ENCODE measurements at places on chromosomes 3 and 15. TPM values are rescaled to one million over a fixed set of nuclear protein-coding genes. Genes with fewer than 3 reads are reported as not detected.

The ZIC4 gene
- 1.6 TPM for total RNA-seq

The PLA2G4F gene
- total RNA-seq, result not detected

The LRRC34 gene
- 3.4 TPM for total RNA-seq

- peak; percentile 13 for DNase-seq
These were observed 85.8 kb downstream of the ATP11B start for GRCh38 chr3:182879031-182879611.

The DOCK3 gene
- 0.51 TPM for total RNA-seq

- no peak for DNase-seq
These were observed 82.6 kb downstream of the PDZRN3 start for GRCh38 chr3:73542136-73542535.

The RLBP1 gene
- total RNA-seq, result not detected

The ZPLD1 gene
- total RNA-seq, result 0.22 TPM

DNA sequence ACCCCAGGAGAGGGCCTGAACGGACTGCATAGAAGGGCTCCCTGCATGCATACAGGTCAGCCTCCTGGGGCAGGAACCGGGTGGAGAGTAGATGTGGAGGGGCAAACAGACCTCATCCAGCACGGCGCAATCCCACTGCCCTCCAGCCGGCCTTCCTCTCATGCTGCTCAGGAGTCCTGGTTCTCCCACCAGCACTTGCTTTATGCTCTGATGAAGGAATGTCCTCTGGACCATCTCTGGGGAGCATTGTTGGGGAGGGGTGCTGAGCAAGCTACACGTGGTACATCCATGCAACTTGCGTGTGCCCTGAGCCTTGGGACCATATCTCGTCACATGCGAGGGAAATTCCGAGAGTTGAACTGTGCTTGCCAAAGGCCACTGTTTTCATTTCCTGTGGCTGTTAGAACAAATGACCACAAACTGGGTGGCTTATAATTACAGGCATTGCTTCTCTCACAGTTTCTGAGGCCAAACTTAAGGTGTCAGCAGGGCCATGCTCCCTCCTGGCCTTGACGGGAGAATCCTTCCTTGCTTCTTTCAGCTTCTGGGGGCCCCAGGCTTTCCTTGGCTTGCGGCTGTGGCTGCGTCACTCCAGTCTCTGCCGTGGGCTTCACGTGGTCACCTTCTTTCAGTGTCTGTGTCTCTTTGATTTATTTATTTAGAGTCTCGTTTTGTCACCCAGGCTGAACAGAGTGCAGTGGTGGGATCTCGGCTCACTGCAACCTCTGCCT, 12.2 kb downstream of the SELENOS start:
- DNase-seq, result no peak

The GPR171 gene
- not detected for total RNA-seq

- peak; percentile 40 for DNase-seq
These were observed 103.0 kb upstream of the ARHGEF26 start for GRCh38 chr3:154018100-154018696.
